ENCODE measurements at places on chromosomes 1 and 21.

GRCh38 chr1:115138271-115138670 is 49.0 kb upstream of the TSPAN2 start:
- DNase-seq: no peak

DNA sequence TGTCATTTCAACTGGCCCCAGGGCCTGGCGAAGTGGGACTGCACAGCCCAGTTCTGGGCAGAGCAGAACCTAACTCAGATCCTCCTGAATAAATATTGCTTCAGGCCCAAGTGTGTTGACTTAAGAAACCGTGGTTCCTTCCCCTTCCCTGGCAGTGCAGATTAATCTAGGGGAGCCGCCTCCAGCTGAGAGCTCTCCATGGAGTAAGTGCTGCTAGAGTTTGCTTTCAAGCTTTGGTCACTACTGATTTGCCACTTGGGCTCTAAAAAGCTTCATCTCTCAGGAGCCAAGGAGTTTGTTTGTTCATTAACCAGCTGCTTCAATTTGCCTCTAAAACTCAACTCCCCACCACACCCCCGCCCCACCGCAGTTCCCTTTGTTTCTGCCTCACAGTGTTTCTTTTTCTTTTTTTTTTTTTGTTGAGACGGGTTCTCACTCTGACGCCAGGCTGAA is 112.1 kb downstream of the DTL start:
- peak; percentile 20 for DNase-seq

DNA sequence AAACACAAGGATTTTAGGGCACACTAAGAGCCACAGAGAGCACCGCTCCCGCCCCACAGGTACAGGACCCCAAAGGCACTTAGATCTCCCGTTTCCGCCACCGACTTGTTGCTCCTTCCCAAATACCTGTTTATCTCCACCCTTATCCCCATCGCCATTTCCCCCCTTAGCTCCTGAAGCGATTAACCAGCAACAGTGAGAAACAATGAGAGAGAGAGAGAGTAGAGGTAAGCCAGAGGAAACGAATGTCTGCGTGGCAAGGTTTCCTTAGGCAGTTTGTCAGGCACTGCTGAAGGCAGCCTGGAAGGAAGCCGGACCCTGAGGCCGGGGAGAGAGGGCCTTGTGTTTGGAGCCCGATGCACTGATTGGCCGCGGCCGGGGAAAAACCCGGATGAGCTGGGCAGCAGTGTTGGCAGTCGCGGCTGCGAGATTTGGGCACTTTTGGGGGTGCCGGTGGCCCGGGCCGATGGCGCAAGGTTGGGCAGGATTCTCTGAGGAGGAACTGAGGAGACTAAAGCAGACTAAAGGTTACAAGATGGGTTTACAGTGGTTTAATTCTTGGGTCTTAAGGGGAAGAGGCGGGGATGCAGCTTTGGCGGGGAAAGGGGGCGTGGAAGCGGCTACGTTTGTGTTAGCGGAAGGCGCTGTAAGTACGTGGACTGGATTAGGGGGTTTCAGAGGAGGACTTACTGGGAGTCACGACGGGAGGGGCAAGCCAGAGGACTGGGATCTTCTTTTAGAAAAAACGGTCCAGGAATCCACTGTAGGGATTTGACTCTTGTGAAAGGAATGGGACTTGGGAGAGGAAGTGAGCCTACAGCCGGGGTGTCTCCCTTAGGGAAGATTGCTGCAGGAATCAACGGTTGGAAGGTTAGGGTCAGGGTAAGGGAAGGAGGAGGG is at the start of gene GORAB:
GORAB (plus strand) TSS at position 409 of the 900 bp plus-strand sequence; CDS start at position 467, 58 bp downstream.
- DNase-seq: peak; percentile 64

- DNase-seq: no peak
These were observed 1.3 kb upstream of the TNFRSF25 start for GRCh38 chr1:6467224-6467623.

DNA sequence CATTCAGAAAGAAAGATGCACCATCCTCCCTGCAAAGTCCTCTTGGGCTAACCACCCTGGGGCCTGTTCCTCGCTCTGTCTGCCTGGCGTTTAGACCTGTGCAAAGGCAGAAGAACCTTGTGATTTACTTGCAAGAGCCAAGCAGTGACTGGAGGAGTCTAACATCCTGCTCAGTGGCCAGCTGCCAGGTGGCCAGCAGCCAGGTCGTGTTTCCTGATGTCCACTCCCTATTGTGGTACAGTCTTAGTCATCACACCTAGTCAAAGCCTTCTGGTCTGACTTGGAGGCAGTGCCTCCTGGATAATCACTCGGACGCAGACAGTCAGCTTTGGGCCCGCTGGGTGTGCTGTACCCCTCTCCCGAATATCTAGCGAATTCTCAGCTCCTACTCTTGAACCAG is 118.1 kb downstream of the PGBD5 start:
- no peak for DNase-seq

Measured in NCI-H1436 treated with DMSO at 0.1 percent for 48 hours (cell line).